ENCODE measurements at places on chromosomes 3 and 15.

GRCh38 chr3:114718898-114719210 is 425.0 kb downstream of the TIGIT start:
- no peak for DNase-seq

- no peak for DNase-seq
Observed at GRCh38 chr15:29466292-29466691, 196.7 kb upstream of the NSMCE3 start.

DNA sequence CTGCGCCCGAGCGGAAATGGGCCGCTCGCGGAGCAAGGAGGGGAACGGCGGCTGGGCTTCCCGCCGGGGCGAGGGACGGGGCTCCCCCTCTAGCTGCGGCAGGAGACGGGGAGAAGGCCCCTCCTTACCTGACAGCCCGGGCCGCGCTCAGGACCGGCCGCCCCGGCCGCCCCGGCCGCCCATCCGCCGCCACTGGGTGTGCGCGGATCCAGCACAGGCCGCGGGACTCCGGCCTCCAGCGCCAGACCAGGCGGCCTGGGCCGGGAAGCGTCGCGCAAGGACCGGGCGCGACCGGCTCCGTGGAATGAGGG is 296 bp downstream of the TPRA1 start:
- no peak for DNase-seq

DNA sequence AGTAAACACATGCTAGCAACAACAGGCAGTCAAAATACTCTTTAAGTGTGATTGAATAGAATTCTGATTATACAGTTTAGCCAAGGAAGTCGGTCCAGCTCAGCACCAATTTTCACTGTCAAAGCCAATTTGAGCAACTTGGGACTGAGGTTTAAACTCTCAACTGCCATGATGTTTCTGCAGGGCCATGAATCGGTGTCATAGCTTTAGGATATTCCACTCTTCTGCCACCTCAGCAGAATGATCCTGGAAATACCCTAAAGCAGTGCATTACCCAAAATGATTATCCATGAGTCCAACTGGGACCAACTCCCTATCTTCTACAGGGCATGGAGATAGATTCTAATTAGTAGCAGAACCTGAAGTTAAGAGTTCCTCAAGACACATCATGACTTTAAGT is 262.4 kb downstream of the RORA start:
- no peak for DNase-seq

DNA sequence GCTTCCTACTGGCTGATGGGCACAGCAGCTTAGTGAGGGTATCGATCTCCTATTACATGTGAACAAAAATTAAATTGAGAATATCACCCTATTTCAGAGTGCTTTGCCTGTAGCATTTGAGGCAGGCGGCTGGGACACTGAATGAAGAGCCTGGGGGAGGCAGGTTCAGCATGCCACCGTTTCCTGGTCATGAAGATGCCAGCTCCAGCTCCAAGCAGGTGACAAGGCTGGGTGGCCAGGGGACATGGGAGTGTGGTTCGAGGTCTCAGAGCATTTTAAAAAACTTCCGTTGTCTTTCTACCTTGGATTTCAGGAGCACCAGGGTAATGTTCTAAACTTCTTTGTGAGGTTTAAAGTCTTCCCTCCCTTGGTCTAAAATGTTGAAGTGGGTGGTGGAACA is 158.2 kb downstream of the RPLP1 start:
- no peak for DNase-seq

- DNase-seq = no peak
Observed at GRCh38 chr15:72289597-72290325, 17.4 kb upstream of the PARP6 start.

DNA sequence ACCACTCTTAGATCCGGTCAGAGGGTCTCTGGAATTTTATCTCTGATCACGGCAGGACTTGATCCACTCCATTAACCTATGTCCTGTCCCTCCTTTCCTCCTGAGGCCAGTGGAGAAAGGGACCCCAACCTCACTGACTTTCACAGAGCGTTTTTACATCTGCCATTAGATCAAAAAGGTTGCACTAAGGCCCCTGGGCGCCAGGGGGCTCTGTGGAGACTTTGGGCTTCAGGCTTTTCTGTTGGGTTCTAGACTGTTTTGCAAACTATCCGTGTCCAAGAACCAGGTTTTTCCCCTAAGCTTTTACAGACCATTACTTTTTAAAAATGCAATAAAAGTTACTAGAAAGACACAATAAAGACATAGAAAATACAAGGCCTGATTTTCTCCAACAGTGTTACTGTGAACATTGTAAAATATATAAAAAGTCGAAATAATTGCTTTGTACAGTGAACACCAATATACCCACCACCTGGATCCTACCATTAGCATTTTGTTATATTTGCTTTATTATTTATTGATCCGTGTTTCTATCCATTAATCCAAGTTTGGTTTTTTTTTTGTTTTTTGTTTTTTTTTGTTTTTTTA is 159.7 kb downstream of the POLR2M start:
- no peak for DNase-seq

- no peak for DNase-seq
Observed at GRCh38 chr3:195080571-195081151, 190.3 kb downstream of the XXYLT1 start.

- no peak for DNase-seq
Observed at GRCh38 chr15:75153087-75153486, 48.6 kb upstream of the C15orf39 start.

GRCh38 chr3:105647047-105647446 is 221.8 kb downstream of the CBLB start:
- DNase-seq = no peak

- no peak for DNase-seq
Observed at GRCh38 chr15:48388016-48388851, 57.0 kb downstream of the DUT start.

DNA sequence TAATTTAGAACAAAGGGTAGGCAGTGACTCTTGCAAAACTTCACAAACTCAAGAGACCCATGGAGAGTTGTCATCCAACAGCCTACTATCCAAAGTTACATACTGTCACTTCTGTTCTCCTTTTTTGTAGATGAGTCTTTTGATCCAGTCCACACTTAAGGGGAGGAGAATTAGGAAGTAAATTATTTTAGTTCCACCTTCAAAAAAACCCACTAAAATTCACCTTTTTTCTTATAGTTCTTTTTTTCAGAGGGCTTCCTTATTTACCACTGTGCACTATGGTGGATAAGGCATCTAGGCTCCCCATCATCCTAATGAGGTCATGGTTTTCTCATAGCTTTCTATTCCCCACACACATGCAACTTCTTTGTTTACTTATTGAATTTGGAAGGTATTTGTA is 8.6 kb upstream of the TCAIM start:
- DNase-seq = no peak

- no peak for DNase-seq
Observed at GRCh38 chr15:31481142-31481541, 154.5 kb downstream of the KLF13 start.

- no peak for DNase-seq
Observed at GRCh38 chr3:172868582-172869200, 118.2 kb downstream of the ECT2 start.

GRCh38 chr3:78048698-78049097 is 1008.8 kb downstream of the ROBO2 start:
- no peak for DNase-seq

GRCh38 chr3:34864011-34864410 is 775.3 kb upstream of the ARPP21 start:
- no peak for DNase-seq

DNA sequence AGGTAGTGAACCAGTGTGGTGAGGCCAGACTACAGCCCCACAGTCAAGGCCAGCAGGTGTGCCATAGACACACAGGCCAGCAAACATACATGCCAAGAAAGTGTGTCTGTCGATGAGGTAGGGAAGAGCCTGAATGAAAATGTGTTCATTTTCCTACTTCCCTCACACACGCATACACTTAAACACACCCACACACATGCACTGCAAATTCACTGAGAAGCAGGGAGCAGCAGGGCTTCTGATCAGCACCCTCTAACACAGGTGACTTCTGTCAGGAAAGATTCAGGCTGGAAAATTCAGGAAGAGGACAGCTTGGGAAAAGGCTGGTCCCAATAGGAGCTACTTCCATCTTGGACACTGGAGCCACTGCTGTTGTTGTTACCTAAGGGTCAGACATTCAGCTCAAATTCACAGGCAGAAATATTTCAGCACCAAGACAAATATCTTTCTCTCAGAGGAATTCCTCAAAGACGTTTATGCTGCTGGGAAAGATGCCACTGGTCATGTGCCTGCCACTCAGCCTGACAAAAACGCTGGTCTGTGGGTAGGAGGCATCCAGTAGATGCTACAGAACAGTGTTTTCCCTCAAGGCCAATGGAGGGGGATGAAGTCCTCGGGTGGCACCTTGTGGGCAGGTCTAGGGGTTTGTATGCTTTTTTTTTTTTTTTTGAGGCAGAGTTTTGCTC is 40.9 kb upstream of the LARS2 start:
- DNase-seq = no peak

- DNase-seq = no peak
Observed at GRCh38 chr3:122025296-122025695, 3.2 kb upstream of the ILDR1 start.

DNA sequence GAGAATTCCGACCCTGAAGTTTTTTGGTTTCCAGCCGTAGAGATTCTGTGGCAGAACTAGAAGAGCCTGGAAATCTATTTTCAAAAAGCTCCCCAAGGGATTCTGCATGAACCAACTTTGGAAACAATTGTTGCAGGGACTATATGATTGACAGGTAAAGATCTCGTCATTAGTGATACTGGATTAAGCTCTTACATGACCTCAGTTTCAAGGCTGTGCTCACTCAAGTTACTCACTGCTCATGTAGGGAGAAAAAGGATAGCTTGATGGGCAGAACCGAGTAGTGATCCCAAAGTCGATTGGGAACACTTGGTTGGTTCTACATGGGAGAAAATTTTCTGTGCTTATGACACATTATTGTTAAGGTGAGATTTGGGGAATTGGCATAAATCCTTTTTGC is 142.3 kb upstream of the RASGRP1 start:
- DNase-seq = no peak

DNA sequence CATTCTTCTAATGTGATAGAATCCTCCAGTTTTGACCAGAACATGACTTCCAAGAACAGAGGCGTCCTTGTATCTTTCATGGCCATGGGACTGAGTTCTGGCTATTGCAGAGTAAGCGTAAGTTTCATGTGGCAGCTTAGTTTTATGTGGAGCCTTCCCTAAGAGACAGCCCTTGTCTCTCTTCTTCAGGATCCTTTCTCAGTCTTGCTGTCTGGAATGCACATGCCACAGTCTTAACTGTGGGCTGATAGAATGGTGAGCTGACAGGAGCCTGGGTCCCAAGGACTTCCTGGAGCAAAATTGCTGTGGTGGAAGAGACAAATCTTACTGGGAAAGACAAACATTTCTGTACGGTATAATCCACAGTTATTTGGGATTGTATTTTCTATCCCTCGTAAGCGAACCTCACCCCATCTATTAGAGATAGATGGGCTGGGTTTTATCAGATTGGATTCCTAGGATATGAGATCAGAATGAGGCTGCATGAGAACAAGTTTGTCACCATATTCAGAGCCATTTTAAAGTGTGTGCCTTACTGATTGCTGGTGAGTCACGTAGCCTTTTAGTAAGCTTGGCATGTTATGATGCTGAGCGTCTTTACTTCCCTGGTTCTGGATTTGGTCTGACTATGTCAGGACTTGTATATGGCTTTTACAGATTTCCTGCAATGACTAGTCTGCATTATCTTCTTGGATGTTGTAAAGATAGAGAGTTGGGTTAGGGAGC is 32.8 kb downstream of the CDIN1 start:
- no peak for DNase-seq

DNA sequence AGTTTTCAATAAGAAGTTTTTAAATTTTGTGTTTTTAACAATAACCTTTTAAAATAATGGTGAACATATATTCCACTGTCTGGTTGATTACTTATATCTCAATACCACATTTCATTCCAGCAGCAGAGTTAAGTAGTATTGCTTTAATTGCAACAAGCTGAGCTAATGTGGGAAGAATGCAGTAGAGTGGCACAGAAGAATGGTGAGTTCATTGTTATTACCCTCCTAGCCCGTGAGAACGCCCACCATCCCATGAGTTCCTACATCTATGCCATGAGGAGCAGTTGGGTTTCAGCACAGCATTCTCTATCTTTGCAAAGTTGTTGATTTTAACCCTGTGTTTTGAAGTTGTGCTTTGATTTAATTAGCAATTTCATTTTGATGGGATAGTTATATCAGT is 17.8 kb upstream of the NR2E3 start:
- DNase-seq = no peak

- no peak for DNase-seq
Observed at GRCh38 chr15:34370129-34370528, 3.1 kb upstream of the LPCAT4 start.

GRCh38 chr3:107344722-107345121 is 32.5 kb upstream of the CCDC54 start:
- DNase-seq = no peak

DNA sequence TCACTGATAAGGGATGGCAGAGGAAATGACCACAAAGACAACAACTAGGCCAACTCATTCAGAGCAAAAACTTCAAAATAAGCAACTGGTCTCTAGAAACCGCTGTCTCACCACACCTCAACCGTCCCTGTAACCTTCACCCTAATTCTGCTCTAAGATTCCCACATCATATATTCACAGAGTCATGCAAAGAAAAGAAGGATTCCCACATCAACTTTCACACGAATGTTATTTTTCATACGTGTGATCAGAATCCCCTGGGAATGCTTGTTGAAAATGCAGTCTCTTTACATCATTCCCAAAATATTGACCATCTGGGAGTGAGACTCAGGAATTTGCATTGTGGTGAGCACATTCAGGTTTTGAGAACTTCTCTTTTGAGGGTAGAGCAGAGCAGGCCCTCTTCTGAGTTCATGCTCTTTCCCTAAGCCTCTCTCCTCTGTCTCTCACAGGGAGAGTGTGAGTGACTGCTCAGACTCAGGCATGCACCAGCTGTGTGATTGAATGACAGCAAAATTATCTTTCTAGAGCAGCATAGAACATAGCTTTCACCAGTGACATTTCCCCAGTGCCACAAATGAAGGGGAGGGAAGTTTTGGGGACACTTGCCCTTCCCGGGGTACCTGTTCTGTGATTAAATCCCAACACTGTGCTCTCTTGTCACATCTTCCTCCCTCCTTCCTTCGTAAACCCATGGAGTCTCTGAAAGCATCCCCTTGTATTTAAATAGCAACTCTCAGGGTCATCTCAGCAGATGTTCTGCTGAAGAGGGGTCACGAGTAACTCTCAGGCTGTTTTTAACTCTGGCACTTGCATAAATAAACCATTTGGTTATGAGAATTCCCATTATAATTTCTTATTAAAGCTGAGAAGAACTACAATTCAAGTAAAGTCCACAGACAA is 170.9 kb downstream of the PLCL2 start:
- DNase-seq = no peak

All from activated T-helper 1 cell treated with anti-CD3 and anti-CD28 coated beads, Interleukin-2, amount 50 U/mL, for 16 hours (primary cell).